ENCODE measurements at places on chromosomes 12 and 14.

- no peak for DNase-seq
These were observed 72.8 kb upstream of the ARHGAP5 start for GRCh38 chr14:32004300-32004699.

GRCh38 chr12:48739618-48740269 is 23.2 kb upstream of the CCNT1 start:
- DNase-seq: no peak

GRCh38 chr12:123106640-123107359 is 44.1 kb downstream of the PITPNM2 start:
- peak; percentile 29 for DNase-seq

DNA sequence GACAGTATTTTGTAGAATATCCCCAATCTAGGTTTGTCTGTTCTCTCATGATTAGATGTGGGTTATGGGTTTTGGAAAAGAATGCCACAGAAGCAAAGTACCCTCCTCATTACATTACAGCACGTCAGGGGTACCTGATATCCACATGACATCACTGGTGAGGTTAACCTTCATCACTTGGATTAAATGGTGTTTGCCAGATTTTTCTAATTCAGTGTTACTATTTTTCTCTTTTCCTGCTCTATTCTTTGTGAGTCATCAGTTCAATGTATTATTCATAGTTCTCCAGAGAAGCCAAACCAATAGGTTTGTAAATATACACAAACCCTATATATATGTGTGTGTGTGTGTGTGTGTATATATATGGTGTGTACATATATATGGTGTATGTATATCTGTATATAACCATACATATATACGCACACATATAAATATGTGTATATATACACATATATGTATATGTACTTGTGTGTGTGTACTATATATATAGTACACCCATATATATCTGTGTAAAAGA is 131.4 kb downstream of the LMNTD1 start:
- DNase-seq: no peak

DNA sequence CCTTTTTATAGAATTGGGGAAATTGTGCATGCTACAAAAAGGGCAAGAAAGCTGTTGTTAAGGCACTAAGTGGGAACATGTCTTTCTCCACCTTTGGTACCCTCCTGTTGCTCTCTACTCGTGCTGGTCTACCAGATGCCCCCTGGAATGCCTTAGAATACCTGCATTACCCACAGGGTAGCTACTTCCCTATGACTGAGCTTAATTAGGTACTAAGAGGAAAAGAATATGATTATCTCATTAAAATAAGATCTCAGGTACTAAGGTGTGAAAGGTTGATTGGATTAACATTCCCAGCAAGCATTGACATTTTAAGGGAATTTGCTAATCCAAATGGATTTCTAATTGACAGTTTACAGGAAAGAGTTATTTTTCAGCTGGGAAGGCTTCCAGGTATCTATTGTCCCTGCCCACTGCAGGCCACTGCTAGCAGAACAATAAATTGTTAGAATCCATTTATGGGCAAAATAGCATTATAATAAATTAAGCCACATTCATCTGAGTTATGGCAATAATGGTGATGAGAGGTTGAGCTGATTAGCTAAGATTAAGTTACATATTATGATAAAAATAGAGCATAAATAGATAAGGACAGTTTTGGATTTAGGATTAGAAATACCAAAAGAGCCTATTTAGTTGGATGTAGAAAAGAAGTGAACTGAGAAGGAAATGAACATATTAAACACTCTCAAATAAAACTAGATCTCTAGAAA is 67.8 kb upstream of the GRIP1 start:
- DNase-seq: no peak

Measured in stimulated activated naive CD4-positive, alpha-beta T cell (primary cell).